ENCODE measurements at places on chromosomes 16 and 17.

GRCh38 chr16:54362591-54363206, 76.1 kb upstream of the IRX3 start:
- no peak for DNase-seq

DNA sequence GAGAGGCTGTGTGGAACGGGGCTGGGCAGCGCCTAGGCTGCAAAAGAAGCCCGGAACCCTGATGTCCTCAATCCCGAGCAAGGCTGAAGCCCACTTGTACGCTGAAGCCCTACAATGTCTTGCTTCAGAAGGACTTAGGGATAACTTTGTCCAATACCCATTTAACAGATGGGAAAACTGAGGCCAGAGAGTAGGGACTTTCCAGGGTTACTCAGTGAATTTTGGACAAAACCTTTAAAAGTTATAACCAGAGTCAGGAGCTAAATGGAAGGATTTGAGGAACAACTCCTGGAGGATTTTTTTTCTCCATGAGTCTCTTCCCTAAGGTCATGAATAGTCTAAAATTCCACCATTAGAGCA, 161.2 kb downstream of the IRX5 start:
- DNase-seq, result no peak

DNA sequence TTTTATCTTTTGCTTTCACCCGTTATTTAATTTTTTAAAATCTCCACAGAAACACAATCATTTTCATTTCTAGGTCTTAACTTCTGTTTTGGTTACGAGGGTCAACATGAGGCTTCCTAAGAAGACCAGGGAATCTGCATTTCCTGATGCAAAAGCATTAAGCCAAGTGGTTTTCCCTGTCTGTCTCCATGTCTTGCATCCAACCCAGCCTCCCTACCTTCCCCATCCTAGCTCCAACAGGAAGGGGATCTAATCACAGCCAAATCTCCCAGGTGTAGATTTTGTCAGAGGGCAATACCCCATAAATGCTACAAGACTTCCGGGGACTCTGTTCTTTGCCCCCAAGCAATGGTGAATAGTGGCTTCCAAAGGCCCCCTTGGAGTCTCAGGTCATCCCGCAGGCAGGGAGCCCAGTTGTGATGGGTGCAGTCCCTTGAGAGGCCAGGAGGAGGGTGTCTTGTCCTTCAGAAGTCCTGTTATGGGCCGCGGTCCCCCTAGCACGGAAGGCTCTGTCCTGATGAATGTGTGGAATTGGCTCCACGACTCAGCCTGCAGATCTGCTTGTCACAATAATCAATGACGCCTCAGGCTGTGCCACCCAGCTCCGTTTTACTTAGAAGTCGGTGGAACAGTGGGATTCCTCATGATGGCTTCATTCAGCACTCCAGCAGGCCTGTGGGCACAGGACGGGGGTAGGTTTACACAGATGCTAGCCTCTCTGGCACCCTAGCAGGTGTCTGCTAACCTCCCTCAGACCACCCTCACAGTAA, 141.1 kb downstream of the RGS9 start:
- DNase-seq, result peak; percentile 58

- peak; percentile 40 for DNase-seq
Measured at GRCh38 chr17:66633317-66633965, 201.5 kb upstream of the CACNG5 start.

GRCh38 chr17:57256708-57257112, 387 bp downstream of the MSI2 start:
- peak; percentile 77 for DNase-seq

GRCh38 chr17:39564211-39564848, 43.4 kb downstream of the NEUROD2 start:
- peak; percentile 58 for DNase-seq

- no peak for DNase-seq
Measured at GRCh38 chr16:81158964-81159363, 62.8 kb upstream of the GCSH start.

GRCh38 chr16:4696172-4696904, 3.0 kb downstream of the NUDT16L1 start:
- DNase-seq, result peak; percentile 57

DNA sequence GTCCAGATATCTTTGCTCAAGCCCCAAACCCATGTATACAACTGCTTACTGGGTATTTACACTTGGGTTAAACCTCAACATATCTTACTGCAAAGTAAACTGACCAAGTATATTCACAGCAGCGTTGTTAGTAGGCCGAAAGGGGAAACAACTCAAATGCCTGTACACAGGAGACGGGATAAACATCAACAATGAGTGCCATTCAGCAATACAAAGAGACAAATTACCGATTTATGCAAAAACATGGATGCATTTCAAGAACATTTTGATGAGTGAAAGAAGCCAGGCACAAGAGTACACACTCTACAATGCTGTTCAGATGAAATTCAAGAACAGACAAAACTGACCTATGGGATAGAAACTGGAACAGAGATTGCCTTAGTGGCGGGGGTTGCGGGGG, 136.3 kb upstream of the CACNG3 start:
- no peak for DNase-seq

- DNase-seq, result no peak
Measured at GRCh38 chr17:16927641-16928321, 44.1 kb downstream of the TNFRSF13B start.

DNA sequence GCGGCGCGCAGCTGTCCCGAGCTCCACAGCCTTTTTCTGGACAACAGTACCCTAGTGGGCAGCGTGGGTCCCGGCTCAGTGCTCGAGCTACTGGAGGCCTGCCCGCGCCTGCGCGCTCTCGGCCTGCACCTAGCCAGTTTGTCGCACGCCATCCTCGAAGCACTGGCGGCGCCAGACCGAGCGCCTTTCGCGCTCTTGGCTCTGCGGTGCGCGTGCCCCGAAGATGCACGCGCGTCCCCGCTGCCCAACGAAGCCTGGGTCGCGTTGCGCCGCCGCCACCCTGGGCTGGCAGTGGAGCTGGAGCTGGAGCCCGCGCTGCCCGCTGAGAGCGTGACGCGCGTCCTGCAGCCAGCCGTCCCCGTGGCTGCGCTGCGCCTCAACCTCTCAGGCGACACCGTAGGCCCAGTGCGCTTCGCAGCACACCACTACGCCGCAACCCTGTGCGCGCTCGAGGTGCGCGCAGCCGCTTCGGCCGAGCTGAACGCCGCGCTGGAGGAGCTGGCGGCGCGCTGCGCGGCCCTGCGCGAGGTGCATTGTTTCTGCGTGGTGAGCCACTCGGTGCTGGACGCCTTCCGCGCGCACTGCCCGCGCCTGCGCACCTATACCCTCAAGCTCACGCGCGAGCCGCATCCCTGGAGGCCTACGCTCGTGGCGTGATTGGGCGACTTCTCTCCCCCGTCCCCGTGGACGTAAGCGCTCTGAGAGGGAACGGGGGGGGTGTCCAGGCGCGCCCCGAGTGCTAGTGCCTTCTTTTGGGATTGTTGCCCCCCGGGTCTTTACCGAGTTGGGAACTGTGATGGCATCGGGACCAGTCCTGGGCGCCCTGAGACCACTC, 1.2 kb upstream of the HSF4 start:
- no peak for DNase-seq

DNA sequence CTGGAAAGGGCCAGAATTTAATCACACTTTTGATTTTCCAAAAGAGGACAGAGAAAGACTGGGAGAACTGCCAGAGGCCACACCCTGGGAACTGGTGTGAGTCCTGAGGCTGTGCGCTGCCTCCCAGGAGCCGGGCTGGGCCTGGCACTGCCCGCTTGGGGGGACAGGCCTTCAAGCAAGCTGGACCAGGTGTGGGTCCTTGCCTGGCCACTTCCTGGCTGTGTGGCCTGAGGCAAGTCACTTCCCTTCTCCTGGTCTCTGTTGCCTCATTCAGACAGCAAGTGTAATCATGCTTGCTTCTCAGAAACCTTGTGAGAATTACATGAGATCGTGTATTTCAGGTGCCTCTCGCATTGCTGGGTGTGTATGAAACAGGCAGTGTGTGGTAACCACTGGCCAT, 143.0 kb downstream of the SNX29 start:
- no peak for DNase-seq

GRCh38 chr16:11597235-11598095, 10.7 kb upstream of the LITAF start:
- no peak for DNase-seq

GRCh38 chr17:77854083-77854758, 104.3 kb upstream of the TNRC6C start:
- no peak for DNase-seq

GRCh38 chr17:78170692-78171590, 2.6 kb downstream of the SYNGR2 start:
- no peak for DNase-seq

DNA sequence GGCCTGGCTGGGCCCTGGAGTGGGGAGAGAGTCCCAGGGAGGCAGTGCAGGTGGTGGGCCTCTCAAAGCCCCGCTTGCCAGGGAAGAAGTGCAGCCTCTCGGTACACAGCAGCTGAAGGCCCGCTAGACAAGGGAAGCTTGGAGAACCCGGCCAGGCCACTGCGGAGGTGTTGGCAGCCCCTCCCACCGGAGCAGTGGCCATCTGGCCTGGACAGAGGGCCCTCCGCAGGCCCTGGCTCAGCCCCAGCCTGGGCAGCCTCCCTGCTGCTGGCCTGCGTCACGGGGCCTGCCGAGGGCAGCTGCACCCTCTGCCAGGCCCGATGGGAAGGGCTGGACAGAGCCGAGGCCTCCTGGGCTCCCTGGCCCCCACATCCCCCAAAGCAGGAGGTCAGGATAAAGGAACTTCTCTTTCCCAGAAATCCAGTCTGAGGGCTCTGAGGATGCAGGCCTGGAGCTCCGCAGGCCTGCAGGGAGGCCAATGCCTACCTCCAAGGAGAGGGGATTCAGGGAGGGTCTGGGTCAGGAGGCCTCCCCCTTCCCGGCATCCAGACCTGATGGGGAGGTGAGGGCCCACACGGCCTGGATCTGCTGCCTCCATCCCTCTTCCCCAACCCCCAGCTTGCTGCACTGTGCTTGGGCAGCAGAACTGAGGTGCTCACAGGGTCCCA, 4.3 kb downstream of the SPPL2C start:
- no peak for DNase-seq

DNA sequence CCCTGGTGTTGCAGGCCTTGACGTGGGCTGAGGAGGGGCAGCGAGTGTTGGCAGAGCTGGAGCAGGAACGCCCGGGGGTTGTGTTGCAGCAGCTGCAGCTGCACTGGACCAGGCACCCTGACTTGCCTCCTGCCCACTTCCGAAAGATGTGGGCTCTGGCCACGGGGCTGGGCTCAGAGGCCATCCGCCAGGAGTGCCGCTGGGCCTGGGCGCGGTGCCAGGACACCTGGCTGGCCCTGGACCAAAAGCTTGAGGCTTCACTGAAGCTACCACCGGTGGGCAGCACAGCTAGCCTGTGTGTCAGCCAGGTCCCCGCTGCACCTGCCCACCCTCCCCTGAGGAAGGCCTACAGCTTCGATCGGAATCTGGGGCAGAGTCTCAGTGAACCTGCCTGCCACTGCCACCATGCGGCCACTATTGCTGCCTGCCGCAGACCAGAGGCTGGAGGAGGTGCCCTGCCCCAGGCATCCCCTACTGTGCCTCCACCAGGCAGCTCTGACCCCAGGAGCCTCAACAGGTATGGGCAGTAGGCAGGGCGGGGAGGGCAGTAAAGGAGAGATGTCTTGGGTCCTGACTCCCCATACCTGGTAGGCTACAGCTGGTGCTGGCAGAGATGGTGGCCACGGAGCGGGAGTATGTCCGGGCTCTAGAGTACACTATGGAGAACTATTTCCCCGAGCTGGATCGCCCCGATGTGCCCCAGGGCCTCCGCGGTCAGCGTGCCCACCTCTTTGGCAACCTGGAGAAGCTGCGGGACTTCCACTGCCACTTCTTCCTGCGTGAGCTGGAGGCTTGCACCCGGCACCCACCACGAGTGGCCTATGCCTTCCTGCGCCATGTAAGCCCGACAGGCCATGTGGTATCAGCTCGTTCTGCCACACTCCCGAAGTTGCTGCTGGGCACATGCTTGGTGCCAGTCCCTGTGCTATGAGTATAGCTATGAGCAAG, 5.6 kb downstream of the PLEKHG4 start:
- peak; percentile 84 for DNase-seq

- no peak for DNase-seq
Measured at GRCh38 chr16:61946019-61946418, 90.2 kb downstream of the CDH8 start.

DNA sequence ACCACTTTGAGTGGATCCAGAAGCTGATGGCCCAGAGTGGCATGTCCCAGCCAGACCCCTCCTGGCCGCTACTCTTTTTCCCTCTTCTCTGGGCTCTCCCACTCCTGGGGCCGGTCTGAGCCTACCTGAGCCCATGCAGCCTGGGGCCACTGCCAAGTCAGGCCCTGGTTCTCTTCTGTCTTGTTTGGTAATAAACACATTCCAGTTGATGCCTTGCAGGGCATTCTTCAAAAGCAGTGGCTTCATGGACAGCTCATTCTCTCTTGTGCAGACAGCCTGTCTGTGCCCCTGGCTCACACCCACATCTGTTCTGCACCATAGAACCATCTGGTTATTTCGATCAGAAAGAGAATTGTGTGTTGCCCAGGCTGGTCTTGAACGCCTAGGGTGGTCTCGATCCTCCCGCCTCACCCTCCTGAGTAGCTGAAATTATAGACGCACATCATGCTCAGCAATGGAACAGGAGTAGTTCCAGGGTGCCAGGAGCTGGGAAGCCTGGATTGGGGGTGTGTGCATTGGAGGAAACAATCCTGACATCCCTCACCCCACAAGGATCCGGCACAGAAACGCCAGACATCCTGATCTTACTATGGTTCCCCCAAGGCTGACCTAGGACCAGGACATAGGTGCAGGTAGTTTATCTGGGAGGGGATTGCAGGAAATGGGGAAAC, 4.6 kb downstream of the PRSS21 start:
- DNase-seq, result no peak
